ENCODE measurements at places on chromosomes 11 and 22. TPM values are rescaled to one million over a fixed set of nuclear protein-coding genes. Genes with fewer than 3 reads are reported as not detected.

- no peaks in the 10 kb centered on the region for H3K36me3 ChIP-seq
- no peaks in the 10 kb centered on the region for H3K27me3 ChIP-seq
- no peak overlapping the region for H3K27ac ChIP-seq
- H3K4me3 ChIP-seq, result no peak overlapping the region
- H3K4me1 ChIP-seq, result no peaks in the 10 kb centered on the region
- no peak for DNase-seq
Measured at GRCh38 chr11:72876147-72876546, 61.9 kb downstream of the ATG16L2 start.

The SDF2L1 gene
- total RNA-seq, result 177 TPM

DNA sequence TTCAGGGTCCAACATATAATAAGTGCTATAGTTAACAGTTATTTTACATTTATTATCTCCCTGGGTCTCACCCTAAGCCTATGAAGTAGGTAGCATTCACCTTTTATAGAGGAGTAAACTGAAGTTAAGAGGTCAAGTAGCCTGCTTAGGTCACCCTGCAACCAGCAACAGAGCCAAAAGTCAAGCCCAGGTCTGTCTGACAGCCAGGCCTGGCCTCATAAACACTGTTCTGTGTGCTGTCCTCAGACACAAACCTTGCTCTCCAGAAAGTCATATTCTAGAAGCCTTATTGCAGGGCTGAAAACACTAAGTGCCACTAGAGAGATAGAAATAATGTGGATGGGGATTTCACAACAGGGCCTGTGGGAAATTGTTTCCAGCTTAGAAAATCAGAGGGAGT is 59.3 kb downstream of the BDNF start:
- H3K27ac ChIP-seq, result no peak overlapping the region
- no peaks in the 10 kb centered on the region for H3K27me3 ChIP-seq
- H3K4me1 ChIP-seq, result no peaks in the 10 kb centered on the region
- H3K4me3 ChIP-seq, result no peak overlapping the region

- H3K36me3 ChIP-seq, result no peaks in the 10 kb centered on the region
- H3K4me3 ChIP-seq, result no peak overlapping the region
- H3K4me1 ChIP-seq, result no peaks in the 10 kb centered on the region
- no peaks in the 10 kb centered on the region for H3K27me3 ChIP-seq
- H3K27ac ChIP-seq, result no peak overlapping the region
Measured at GRCh38 chr11:125084761-125085231, 21.7 kb downstream of the SLC37A2 start.

GRCh38 chr22:33347002-33347401 is 288.8 kb upstream of the SYN3 start:
- no peaks in the 10 kb centered on the region for H3K27me3 ChIP-seq
- no peaks in the 10 kb centered on the region for H3K4me1 ChIP-seq
- no peak overlapping the region for H3K4me3 ChIP-seq
- no peak overlapping the region for H3K27ac ChIP-seq
- H3K36me3 ChIP-seq, result no peaks in the 10 kb centered on the region

GRCh38 chr11:12691473-12691872 is 17.3 kb downstream of the TEAD1 start:
- no peak overlapping the region for H3K4me3 ChIP-seq
- peaks cover 9% of the 10 kb centered on the region for H3K4me1 ChIP-seq
- no peak for DNase-seq
- H3K27ac ChIP-seq, result no peak overlapping the region
- no peaks in the 10 kb centered on the region for H3K27me3 ChIP-seq
- no peaks in the 10 kb centered on the region for H3K36me3 ChIP-seq

DNA sequence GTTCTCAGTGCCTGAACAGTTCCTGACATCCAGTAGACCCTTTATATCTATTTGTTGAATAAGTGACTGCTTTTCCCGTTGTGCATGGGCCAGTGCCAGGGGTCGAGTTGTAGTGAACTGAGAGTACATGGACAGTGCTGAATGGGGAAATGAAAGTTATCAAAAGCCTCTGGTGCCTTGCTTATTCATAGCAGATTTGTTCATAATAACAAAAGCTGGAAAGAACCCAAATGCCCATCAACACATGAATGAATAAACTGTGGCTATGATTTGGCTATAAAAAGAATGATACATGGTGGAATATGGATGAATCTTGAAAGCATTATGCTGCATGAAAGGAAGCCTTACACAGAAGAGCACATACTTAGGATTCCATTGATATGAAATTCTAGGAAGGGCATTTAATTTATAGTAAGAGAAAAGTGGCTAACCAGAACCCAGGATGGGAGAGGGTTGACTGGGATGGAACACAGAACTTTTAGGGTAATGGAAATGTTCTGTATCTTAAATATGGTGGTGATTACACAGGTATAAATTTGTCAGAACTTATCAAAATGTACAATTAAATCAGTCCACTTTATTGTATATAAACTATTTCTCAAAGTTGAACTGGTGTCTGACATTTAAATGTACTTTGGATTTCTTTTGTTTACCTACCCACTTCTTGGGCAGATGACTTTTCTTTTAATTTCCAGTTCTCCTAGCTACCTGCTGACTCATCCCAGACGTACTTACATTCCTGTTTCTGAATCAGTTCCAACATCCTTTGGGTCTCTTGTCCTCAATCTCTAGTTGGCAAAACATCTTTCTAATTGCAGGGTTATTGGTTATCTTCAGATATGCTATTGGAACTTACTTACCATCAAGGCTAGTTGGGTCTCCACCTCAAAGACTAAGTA is 42.8 kb downstream of the PACS1 start:
- no peaks in the 10 kb centered on the region for H3K27me3 ChIP-seq
- H3K4me1 ChIP-seq, result peaks cover 18% of the 10 kb centered on the region
- H3K27ac ChIP-seq, result no peak overlapping the region
- no peaks in the 10 kb centered on the region for H3K36me3 ChIP-seq
- DNase-seq, result no peak

- no peak overlapping the region for H3K4me3 ChIP-seq
- H3K36me3 ChIP-seq, result no peaks in the 10 kb centered on the region
- DNase-seq, result no peak
- H3K27ac ChIP-seq, result no peak overlapping the region
- H3K4me1 ChIP-seq, result no peaks in the 10 kb centered on the region
- no peaks in the 10 kb centered on the region for H3K27me3 ChIP-seq
Measured at GRCh38 chr11:45739866-45740265, 65.1 kb upstream of the SLC35C1 start.

GRCh38 chr22:24983151-24983550 is 30.6 kb downstream of the KIAA1671 start:
- no peak for DNase-seq
- H3K4me3 ChIP-seq, result no peak overlapping the region

DNA sequence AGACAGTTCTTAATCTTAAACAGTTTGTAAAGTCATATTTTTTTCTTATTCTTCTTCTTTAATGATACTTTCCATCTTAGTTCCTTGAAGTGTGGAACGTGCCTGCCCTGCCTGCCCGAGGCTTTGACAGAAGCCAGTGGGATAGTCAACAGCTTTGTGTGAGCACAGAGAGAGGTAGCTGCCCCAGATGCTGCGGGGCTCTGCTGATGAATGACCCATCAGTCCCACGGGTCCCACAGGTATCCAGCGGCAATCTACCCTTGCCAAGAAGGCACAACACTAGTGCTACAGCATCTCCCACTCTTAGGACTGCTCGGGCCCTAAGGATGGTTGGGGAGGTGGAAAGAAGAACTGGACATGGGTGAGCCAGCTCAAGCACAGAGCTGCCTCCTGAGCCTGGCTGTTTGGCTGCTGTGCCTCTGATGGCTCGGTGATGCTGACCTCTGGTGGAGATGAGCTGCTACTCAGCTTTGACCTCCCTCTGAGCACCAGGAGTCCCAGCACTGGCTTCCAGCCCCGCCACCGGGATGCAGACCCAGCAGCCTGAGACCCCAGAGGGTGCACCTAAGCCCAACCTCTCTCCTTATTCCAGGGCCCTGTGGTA is 11.8 kb upstream of the APLNR start:
- H3K27ac ChIP-seq, result no peak overlapping the region
- no peaks in the 10 kb centered on the region for H3K36me3 ChIP-seq
- H3K4me3 ChIP-seq, result no peak overlapping the region
- DNase-seq, result peak; percentile 61
- H3K27me3 ChIP-seq, result no peaks in the 10 kb centered on the region

- no peaks in the 10 kb centered on the region for H3K36me3 ChIP-seq
- H3K27ac ChIP-seq, result no peak overlapping the region
- no peaks in the 10 kb centered on the region for H3K27me3 ChIP-seq
- H3K4me1 ChIP-seq, result no peaks in the 10 kb centered on the region
- no peak for DNase-seq
- H3K4me3 ChIP-seq, result no peak overlapping the region
Measured at GRCh38 chr22:19904935-19905334, 36.6 kb upstream of the COMT start.

The SCUBE1 gene
- 5.6 TPM for total RNA-seq

GRCh38 chr11:104435494-104435893 is 271.5 kb upstream of the PDGFD start:
- H3K27me3 ChIP-seq, result no peaks in the 10 kb centered on the region
- no peak overlapping the region for H3K4me3 ChIP-seq
- no peak for DNase-seq
- H3K4me1 ChIP-seq, result no peaks in the 10 kb centered on the region

- H3K27ac ChIP-seq, result no peak overlapping the region
- DNase-seq, result no peak
- H3K4me3 ChIP-seq, result no peak overlapping the region
- no peaks in the 10 kb centered on the region for H3K27me3 ChIP-seq
Measured at GRCh38 chr11:131584785-131585592, 214.6 kb downstream of the NTM start.

DNA sequence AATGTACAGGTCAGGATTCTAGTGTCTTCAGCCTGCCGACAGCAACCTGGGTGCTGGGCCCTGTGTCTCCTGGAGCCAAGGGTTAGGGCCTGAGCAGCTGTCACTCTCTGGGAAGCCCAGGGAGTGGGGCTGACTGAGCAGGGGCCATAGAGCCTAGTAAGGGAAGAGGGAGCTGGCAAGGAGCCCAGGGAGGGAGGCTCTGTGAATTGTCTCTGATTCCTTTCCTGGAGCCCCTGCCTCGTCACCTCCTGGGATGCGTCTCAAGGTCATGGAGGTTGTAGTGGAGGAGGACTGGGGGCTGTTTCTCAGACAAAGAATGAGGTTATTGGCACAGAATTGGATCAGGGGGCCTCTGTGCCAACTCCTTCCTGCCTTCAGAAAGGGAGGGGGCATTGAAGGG is 11.8 kb downstream of the SOX10 start:
- H3K27me3 ChIP-seq, result no peaks in the 10 kb centered on the region
- DNase-seq, result no peak
- H3K36me3 ChIP-seq, result no peaks in the 10 kb centered on the region
- no peak overlapping the region for H3K27ac ChIP-seq

- no peaks in the 10 kb centered on the region for H3K27me3 ChIP-seq
- DNase-seq, result peak; percentile 77
- H3K36me3 ChIP-seq, result no peaks in the 10 kb centered on the region
- H3K4me3 ChIP-seq, result peak within 1 kb of the TSS; percentile 35
Measured at GRCh38 chr11:93330446-93330984, at the start of gene DEUP1. Gene DEUP1, plus strand, starts transcription at chr11:93330742. Its CDS starts 1,518 bp downstream, at chr11:93332260.

- peaks cover 14% of the 10 kb centered on the region for H3K4me1 ChIP-seq
- DNase-seq, result no peak
- H3K36me3 ChIP-seq, result no peaks in the 10 kb centered on the region
Measured at GRCh38 chr22:46652081-46652846, 32.1 kb downstream of the GRAMD4 start.

GRCh38 chr11:62574363-62575071 is 826 bp upstream of the EEF1G start:
- DNase-seq, result peak; percentile 50
- peaks cover 18% of the 10 kb centered on the region for H3K4me1 ChIP-seq
- H3K4me3 ChIP-seq, result peak overlapping the region; percentile 85
- no peaks in the 10 kb centered on the region for H3K27me3 ChIP-seq
- peak overlapping the region; percentile 89 for H3K27ac ChIP-seq

DNA sequence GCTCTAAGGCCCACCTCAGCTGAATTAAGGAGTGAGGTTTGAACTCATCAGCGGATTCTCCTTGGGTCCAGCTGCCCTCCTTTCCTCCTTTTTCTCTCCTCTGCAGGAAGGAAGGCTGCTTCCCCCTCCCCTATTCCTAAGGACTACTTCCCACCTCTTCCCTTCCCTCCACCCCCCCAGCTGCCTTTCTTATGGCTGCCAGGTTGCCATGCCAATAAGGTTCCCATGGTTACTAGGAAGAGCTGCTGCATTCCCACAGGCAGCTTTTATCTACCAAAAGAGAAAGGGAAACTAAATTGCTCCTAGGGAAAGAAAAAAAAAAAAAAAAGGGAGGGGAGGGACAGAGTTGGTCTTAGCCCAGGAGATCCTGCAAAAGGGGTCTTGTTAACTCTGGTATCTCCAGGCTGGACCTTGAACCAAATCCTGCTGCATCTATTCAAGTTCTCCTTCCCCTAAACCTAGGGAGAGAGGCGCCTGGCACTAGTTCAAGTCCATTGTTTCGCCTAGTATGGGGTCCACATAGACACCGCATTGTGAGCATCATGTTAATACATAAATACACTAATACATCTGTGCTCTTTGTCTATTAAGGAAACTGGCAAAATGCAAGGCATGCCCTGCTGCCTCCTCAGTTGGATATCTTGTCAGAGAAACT is 21.2 kb upstream of the FEZ1 start:
- no peak for DNase-seq
- H3K27ac ChIP-seq, result no peak overlapping the region
- no peaks in the 10 kb centered on the region for H3K36me3 ChIP-seq
- peaks cover 4% of the 10 kb centered on the region for H3K4me1 ChIP-seq
- no peaks in the 10 kb centered on the region for H3K27me3 ChIP-seq

- no peak overlapping the region for H3K4me3 ChIP-seq
- DNase-seq, result no peak
- no peaks in the 10 kb centered on the region for H3K4me1 ChIP-seq
Measured at GRCh38 chr11:62108017-62108750, 15.6 kb upstream of the INCENP start.

The ART1 gene
- total RNA-seq, result not detected

- no peaks in the 10 kb centered on the region for H3K27me3 ChIP-seq
- DNase-seq, result no peak
- no peak overlapping the region for H3K27ac ChIP-seq
- H3K36me3 ChIP-seq, result no peaks in the 10 kb centered on the region
Measured at GRCh38 chr11:1254086-1254648, 31.3 kb downstream of the MUC5B start.

- DNase-seq, result no peak
- H3K27me3 ChIP-seq, result no peaks in the 10 kb centered on the region
- no peak overlapping the region for H3K27ac ChIP-seq
- H3K4me1 ChIP-seq, result peaks cover 7% of the 10 kb centered on the region
Measured at GRCh38 chr11:34652191-34652973, 31.5 kb downstream of the EHF start.

DNA sequence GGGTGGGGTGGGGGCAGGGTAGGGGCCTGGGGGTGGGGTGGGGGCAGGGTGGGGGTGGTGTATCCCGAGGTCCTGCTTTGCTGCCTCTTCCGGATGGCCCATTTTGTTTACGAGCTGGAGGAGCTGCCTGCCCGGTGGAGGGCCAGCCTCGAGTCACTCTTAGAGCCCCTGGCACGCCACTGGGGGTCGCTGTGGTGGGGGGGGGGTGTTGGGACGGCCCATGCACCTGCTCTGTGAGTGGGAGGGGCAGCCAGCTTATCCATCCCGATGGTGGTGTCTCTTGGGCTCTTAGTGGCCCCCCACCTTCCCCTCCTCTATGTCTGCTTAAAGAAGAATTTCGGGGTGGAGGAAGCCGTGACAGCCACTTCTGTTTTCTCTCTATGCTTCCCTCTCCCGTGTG is 24.6 kb downstream of the MRGPRD start:
- H3K36me3 ChIP-seq, result no peaks in the 10 kb centered on the region
- no peak for DNase-seq
- no peaks in the 10 kb centered on the region for H3K27me3 ChIP-seq
- no peak overlapping the region for H3K4me3 ChIP-seq

The INS gene
- total RNA-seq, result not detected

Data from colonic mucosa (tissue), 4 donors.